Stimulated activated CD8-positive, alpha-beta memory T cell treated with anti-CD3 and anti-CD28 coated beads, Interleukin-15, amount 100 ng/mL, for 24 hours (primary cell): ENCODE measurements at places on chromosomes 13 and 19.
A peak's percentile ranks its signal among the peaks of the same experiment; 100 is the strongest.

DNA sequence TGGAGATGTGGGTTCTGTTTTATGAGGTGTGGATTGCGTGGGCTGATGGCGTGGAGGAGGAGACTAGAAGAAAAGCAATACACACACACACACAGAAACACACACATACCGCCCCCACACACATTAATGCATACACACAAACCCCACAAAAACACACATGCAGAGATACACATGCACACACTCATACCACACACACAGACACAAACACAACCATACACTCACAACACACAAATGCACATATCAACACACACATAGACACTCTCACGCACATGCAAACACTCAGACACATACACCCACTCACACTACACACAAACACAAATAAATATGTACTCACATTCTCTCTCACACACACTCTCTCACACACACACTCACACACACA, 75.7 kb upstream of the UBL3 start:
- no peak for DNase-seq

DNA sequence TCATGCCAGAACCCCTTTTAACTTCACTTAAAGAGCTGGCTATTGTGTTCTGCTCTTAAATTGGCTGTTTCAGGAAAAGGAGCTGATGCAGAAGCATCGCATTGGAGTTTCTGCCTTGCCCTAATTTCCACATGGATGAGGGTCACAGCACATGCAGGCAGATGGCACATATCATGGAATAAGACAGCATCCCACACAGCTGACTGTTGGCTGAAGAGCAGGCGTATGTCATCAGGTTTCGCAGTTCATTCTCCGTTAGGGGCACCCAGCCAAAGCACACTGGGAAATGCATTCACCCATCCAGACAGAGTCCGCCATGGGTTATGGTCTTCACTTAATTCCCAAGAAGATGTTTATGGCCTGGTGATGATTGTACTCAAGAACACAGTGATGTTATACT, 572.5 kb downstream of the LIG4 start:
- no peak for DNase-seq

GRCh38 chr13:36323951-36324566, 22.1 kb downstream of the SPART start:
- DNase-seq = no peak

DNA sequence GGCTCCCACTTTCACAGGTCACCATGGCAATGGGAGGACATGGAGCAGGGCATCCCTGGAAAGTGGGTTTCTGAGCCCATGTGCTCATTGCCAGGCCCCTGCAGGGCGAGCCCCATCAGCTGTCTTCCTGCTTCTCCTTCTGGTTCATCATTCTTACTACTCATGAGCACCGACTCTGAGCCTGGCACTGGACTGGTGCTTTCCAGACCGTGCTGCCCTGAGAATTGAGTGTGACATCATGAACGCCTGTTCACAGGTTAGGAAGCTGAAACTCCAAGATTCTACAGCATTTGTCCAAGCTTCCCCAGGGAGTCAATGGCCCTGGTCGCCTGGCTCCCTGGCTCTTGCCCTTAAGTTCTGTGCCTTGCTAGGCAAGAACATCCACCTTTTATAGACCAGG, 210.4 kb upstream of the ZNF536 start:
- no peak for DNase-seq

DNA sequence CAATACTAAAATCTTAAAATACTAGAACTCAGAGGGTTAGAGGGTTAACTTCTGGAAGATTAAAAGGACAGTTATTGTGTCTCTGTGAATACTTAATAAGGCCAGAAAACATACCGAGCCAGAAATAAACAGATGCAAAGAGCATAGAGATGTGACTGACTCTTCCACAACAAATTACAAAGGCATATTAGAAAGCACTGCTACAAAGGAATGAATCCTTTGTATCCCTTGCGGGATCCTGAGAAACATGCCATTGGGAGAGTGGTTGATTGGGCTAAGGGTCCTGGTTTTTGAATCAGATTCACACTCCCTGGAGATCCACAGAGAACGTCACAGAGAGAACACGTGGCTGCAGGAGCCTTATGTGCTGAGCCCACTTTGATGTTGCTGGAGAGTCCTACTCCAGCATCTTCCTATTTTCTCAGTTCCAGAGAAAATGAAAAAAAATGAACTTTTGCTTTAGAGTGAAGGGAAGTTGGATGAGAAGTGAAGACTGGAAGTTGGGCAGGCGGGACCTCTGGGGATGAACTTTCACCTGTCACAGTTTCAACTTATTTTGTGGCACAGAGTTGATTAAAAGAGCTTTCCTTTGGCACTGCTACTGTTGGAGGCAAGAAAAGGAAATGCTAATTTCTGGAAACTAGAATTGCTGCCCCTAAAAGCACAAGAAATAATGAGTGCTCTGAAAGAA, 309.9 kb downstream of the DCT start:
- no peak for DNase-seq

DNA sequence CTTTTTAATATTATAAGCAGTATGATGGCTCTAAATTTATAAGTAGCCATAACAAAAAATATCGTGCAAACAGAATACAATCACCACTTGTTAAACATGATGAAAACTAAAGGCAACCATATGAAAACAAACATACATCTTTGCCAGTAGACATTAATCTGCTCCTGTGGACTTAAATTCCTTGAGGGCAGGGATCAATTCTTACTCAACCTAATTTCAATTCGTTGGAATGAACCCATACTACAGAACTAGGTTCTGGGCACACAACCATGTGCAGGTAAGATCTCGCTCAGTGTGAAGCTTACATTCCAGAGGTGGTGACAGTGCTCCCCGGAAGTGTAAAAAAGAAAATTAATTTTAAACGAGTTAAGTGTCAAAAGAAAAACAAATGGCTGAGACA, 13.4 kb downstream of the TBC1D4 start:
- no peak for DNase-seq

- no peak for DNase-seq
These were observed 2.9 kb downstream of the PROSER3 start for GRCh38 chr19:35760711-35761349.

DNA sequence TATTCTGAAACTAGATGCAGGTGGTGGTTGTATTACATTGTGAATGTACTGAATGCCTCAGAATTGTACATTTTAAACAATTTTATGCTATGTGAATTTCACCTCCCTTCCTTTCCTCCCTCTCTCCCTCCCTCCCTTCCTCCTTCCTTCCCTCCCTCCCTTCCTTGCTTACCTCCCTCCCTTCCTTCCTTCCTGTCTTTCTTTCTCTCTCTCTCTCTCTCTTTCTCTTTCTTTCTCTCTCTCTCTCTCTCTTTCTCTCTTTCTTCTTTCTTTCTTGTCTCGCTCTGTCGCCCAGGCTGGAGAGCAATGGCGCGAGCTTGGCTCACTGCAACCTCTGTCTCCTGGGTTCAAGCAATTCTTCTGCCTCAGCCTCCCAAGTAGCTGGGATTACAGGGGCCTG, 37.2 kb downstream of the IER2 start:
- no peak for DNase-seq

DNA sequence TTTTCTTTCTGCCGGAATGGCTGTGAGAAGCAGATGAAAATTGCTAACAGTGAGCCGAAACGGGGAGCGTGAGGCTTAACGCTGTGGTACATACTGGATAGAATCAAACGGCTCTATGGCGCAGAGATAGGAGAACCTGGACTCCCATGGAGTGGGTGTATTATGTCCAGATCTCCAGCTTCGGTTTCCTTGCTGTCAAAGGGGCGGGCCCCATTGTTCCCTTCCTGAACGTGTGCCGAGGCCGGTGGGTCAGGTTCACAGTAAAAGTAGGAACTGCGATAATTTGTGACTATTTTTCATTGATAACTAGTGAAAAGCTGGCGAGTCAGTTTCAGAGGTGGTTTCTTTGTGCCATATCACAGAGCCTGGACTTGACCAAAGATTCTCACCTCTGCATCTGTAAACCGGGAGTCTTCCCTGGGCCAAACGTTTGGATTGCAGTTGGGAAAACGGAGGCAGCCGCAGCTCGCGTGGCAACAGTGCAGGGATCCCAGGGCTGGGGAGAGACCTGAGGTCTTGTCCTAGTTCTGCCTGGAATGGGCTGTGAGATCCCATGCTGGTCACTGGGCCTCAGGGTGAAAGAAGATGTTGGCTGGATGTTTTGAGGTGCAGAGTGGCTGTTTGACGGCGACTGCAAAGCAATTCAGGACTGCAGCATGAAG, 752 bp downstream of the RPL18A start:
- DNase-seq = no peak

DNA sequence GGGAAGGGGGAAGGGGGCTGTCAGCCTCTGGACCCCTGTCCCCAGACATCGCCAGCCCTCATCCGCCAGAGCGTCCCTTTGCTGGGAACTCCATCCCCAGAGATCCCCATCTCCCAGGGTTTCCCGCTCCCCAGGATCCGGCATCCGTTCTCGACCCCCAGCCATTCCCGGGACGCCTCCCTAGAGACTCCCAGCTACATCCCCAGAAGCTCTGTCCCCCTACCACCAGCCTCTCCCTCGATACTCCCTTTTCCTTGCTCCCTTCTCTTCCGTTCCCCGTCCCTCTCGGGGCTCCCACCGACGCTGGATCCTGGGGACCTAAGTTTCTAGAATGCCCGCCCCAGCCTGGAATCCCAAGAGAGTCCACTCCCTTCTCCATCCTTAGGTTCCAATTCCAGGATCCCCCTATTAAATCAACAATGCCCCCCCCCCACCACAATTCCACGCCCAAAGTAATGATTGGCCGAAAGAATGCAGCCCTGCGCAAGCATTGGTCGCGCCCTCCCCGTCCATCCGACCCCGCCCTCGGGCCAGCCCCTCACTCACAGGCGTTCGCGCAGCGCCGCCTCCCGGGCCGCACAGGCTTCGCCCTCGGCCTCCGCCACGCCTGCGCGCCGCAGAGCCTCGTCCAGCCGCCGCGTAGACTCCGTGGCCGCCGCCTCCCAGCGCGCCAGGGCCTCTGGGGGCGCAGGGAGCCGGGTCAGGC, 3.2 kb downstream of the CCDC194 start:
- peak; percentile 79 for DNase-seq

DNA sequence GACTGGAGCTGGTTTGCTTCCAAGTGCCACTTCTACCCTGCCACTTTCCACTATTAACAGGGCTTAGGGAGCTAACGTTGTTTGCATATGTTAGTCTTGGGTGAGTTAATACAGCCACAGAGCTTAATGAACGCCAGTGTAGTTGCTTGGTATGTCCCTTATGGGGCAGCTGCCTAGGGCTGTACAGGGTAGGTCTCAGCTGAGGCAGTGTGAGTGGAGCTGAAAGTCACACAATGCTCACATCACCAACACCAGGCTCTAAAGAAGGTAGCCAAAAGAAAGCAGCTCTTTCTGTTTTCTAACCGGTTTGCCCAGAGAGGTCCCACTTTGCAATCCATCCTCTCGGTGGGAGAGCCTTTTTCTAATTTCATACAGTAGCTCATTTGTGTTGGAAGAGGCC, 186.2 kb downstream of the RGCC start:
- DNase-seq = no peak

GRCh38 chr19:40780582-40780981, 2.5 kb downstream of the RAB4B start:
- no peak for DNase-seq

DNA sequence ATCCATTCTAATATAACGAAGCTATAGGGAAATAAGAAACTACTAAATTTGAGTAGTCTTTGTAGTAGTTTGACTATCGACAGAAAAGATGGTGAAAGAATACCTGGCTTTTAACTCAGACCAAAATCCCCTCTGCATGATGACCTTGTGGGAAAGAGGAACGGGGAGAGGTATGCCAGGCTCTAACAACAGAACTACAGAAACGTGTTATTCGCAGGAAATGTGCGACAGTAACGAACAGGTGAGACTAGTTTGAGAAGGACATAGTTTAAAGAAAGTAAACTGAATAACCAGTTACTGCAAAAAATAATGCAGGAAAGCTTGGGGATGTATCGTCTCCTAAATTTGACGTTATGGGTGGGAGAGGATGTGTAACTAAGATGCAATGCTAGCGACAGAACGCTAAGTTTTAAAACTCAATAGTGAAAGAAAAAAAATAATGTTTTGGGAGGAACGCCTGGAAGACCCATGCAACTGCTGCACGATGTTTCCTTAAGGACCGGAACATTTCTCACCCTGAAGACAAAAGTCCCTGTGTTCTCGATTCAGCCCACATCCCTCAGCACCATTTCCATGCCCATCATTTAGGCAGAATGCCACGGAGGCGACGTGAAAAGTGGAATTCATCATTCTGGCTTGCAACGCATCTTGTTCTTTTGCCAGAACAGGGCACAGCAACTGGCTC, 1.6 kb upstream of the RAP2A start:
- no peak for DNase-seq

DNA sequence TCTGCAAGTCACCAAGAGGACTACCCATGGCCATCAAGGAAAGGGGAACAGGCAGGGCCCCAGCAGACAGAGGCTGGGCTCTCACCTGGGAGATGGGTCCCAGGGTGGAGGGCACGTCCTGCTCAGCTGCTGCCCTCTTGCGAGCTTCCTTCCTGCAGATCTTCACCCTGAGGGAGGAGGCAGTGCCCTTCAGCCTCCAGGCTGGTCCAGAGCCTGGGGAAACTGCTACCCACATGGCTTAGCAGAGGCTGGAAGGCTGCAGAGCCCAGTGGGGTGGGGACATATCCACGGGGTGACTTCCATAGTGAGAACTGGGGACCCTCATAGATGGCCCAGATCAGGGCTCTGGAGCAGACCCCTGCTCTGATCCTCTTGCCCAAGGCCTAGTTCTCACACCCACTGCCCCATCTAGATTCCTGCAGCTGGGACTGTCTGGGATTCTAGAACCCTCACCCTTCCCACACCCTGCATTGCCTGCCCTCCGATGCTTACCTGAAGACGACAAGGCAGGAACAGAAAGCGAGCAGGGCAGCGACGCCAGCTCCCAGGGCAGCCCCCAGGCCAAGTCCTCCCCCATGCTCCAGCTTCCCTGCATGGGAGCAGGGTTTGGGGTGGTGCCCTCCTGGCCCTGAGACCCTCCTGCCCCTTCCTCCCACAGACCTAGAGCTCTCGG, 9.0 kb downstream of the SIGLEC11 start:
- no peak for DNase-seq

DNA sequence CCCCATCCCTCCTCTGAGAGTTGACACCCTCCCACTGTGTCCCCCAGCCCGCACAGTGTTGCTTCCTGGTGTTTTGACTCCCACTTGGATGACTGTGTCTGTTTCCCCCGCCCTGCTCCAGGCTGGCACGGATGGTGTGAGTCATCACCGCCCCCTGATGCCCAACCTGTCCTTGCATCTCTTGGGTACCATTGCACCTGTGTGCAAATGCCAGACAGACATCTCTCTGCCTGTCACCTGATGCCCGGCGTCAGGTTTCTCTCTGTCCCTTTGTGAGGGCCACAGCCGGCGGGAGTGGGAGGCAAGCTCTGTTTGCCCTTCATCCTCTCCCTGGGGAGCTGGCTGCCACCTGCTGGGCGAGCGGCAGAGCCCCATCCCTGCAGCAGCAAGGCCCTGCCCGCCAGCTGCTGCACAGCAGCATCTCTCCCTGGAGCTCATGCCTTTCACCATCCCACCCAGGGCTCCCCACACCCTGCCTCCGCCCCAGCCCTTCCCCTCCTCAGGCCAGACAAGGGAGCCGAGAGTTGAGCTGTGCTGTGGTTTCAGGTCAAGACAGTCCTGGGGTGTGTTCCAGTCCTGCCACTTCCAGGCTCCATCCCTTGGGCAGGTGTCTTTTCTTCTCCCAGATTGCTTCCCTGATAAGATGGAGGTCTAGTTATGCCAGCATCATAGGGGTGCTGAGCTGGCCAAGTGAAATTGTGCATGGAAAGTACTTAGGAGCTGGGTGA, 29.7 kb downstream of the NKPD1 start:
- DNase-seq = no peak

- DNase-seq = no peak
These were observed 251.8 kb downstream of the UQCRFS1 start for GRCh38 chr19:28960986-28961705.
